Fibroblast of gingiva (primary cell): ENCODE measurements at places on chromosomes 1 and 21.

DNA sequence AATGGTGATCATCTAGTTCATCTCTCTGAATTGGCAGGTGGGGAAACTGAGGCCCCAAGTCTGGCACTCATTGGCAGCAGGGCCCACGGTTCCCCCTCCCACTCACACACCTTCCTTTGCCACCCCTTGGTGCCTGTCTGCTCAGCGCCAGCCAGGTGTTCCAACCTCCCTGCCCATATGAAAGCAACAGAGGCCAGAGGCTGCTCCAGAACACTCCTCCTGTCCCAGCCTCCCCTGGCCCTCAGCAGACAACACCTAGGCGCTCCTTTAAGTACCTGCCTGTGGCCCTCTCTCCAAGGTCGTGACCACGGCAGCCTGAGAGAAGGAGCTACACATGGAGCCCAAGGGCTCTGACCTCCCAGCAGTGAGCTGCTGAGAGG, 362.3 kb upstream of the VAMP3 start:
- DNase-seq: no peak

DNA sequence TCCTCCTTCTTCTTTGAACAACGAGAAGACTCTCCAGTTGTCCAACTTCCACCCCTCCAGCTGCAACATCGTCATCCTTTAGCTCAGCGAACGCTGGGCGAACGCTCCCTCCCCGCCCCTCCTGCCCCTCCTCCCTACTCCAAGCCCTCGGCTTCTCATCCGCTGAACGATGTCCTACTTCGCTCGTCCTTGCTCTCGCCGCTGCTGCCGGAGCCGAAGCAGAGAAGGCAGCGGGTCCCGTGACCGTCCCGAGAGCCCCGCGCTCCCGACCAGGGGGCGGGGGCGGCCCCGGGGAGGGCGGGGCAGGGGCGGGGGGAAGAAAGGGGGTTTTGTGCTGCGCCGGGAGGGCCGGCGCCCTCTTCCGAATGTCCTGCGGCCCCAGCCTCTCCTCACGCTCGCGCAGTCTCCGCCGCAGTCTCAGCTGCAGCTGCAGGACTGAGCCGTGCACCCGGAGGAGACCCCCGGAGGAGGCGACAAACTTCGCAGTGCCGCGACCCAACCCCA, at the start of gene BCAN:
Gene BCAN (plus strand): TSS at position 357 of the 504 bp plus-strand sequence. CDS start 3,938 bp downstream, outside the sequence.
- DNase-seq: no peak

DNA sequence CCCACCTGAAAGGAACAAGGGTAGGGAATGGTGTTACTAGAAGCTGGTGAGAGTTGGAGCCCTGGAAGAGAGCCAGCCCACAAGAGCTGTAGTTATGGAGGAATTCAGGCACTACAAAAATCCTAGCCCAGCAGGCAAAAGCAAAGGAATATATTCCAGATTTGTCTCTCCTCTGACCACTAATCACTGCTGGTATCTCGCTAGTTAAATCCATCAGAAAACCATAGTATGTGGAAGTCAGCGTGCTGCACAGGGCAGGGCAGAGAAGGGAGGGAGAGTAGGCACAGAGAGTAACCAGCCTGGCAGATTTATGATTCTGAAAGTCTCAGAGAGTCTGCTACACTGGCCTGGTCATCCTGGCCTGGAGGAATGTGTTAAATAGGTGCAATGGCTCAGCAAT, 88.6 kb downstream of the SELENOF start:
- DNase-seq: peak; percentile 18

GRCh38 chr1:63547621-63548294, 24.4 kb downstream of the EFCAB7 start:
- peak; percentile 78 for DNase-seq

GRCh38 chr1:104196136-104196535, 446.4 kb downstream of the AMY1C start:
- DNase-seq: no peak

GRCh38 chr21:26943921-26944320, 23.0 kb downstream of the ADAMTS5 start:
- DNase-seq: no peak

DNA sequence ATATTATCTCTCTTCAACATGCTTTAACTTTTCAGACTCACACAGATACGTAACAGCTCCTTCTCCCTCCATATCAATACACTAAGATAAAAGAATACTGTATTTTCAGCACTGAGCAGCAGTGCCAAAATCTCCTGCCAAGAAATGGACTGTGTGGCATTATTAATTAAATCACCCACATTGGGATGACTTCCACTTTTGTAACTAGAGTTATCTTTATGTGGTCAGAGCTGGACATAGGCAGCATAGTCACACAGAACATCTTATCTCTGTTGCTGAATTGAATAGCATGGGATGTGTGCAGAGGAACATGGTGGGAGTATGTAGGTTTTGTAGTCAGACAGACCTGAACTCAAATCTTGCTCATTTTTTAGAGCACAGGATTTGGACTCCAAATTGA, 41.4 kb upstream of the CACYBP start:
- DNase-seq: no peak

DNA sequence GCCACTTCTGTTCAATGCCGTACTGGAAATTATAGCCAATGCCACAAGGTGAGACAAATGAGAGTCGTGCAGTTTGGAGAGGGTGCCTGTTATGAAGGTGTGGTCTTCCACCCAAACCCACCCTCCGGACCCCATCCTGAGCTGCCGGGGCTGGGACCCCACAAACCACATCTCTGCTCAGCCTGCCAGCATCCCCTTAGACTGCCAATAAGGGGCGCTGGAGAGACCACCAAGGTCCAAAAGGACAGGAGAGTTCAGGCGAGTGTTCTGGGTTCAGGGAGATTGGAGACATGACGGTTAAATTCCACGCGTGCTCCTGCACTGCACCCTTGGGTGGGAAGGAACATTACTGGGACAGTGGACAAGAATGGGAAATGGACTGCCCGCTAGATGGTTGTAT, 48.7 kb upstream of the COL18A1 start:
- no peak for DNase-seq

- no peak for DNase-seq
These were observed 35.6 kb downstream of the SMYD2 start for GRCh38 chr1:214316593-214316992.

- no peak for DNase-seq
These were observed 82.3 kb upstream of the IFFO2 start for GRCh38 chr1:19038732-19039131.

DNA sequence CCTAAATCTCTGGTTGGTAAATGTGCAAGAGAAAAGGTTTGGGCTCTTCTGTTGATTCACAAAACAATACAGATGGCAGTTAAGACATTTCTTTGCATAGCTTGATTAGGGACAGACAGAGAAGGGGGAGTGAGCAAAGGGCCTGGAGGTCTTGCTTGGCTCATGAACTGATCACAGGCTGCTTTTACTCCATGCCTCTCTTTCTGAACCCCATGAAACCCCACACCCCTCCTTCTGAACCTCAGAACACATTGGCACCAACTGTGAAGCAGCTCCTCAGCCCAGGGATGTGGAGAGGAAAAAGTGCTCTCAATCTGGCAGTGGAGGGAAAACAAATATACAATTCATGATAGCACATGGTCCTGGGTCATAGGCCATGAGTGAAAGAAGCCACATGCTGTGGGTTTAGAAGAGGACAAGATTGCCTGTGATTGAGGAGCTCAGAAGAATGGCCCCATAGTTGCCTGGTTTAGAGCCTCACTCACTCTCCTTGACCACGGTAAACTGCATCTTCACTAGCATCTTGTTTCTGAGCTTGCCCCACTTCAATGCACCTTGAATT, 111.6 kb upstream of the GADD45A start:
- no peak for DNase-seq

DNA sequence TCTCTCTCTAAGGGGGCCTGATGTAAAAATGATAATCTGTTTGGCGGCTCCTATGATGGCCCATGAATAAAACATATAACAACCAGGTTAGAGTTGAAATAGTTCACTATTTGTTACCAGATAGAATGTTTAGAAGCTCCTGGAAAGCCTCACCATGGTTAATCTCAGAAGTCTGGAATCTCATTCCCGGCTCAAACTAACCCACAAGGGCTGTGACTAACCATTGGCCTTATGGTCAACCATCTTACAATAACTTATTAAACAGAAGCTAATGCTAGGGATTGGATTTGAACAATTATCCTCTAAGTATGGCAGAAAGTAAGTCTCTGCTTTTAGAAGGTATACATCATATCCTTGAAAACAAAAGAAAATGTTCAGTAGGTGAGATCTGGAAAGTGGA, 134.1 kb upstream of the ADGRL2 start:
- DNase-seq: no peak

- no peak for DNase-seq
These were observed 420 bp upstream of the VPS13D start for GRCh38 chr1:12229386-12229834.

DNA sequence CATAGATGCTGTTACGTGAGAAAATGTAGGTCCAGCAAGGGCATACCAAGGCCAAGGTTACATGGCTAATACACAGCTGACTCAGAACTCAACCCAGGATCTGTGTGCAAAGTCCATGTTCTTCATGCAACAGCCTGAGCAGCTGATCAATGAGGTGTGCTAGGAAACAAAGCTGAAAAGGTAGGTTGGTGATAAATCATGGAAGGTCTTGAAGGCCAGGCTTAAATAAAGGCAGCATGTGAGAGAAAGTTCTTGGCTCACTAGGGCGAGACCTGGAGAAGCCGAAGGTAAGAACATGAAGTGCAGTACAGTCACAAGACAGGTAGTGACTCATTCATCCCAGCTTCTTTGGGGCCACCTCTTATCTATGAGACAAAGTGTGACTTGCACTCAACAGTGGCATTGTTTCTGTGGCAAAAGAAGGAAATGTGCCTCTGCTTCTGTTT, 33.4 kb downstream of the TLR5 start:
- DNase-seq: no peak

DNA sequence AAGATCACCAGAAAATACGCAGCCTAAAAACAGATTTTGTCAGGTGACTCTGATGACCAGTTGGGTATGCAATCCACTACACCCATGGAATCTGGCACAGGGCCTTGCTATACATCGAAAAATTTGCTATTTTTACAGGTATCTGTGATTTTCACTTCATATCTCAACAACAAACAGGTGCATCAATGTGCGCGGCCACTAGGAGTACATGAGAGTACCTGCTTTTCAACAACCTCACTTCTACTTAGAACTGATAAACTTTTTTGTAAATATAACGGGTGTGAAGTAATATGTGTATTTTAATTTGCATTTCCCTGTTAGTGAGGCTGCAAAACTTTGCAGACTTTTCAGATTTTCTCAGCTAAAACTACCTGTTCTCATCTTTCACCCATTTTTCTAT, 80.8 kb downstream of the SLC45A1 start:
- no peak for DNase-seq

GRCh38 chr1:57142169-57142568, 176.4 kb upstream of the C8B start:
- DNase-seq: no peak

GRCh38 chr1:28537457-28538199, 15.3 kb upstream of the TRNAU1AP start:
- DNase-seq: no peak

- DNase-seq: no peak
These were observed 15.0 kb upstream of the SDHB start for GRCh38 chr1:17068789-17069188.

- no peak for DNase-seq
These were observed 85.7 kb downstream of the ITPKB start for GRCh38 chr1:226653311-226653921.

DNA sequence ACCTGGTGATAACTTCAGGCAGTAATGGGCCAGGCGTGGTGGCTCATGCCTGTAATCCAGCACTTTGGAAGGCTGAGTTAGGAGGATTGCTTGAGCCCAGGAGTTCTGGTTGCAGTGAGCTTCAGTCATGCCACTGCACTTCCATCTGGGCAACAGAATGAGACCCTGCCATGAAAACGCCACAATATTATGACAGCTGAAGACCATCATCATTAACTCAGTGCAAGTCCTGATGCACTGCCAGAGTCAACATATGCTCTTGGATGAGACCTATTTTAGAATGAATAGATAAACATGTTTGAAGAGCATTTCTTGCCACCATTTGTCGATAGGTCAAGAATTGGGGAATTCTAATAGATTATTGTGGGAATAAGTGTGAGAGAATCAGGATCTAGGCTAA, 26.4 kb downstream of the HENMT1 start:
- DNase-seq: no peak

- DNase-seq: peak; percentile 93
These were observed 91.2 kb upstream of the COL24A1 start for GRCh38 chr1:86247597-86248279.

- DNase-seq: no peak
These were observed 4.0 kb upstream of the KCNA10 start for GRCh38 chr1:110523011-110523410.

DNA sequence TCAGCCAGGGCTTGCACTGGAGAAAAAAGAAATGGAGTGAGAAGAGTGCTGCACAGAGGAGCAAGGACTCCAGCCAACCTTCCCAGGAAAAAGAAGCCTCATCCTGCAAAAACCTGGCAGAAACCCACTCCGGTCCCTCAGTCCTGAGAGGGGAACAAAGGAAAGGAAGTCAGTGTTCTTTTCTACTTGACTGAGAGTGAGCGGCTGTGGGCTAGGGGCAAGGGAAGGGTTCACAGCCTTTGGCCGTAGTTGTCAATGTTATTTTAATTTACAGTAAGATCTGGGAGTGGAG, 8.9 kb upstream of the GOLT1A start:
- DNase-seq: no peak

GRCh38 chr1:190312763-190313162, 164.9 kb downstream of the BRINP3 start:
- no peak for DNase-seq

DNA sequence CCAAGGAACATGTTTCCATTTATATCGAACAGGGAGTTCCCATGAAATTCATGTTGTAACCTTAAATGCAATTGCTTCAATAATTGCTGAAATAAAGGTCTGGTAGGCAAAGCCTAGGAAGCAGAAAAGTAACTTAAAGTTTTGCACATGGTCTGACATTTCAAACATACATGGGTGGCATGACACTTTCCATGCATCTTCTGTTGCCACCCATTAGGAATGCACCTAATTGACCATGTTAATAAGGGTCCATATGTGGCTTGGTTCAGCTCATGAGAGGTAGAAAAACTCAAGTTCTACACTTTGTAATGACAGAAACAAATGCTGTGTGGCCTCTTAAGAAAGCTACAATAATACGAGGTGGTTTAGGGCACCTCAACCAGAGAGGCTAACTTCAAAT, 72.0 kb upstream of the GORAB start:
- DNase-seq: no peak

GRCh38 chr1:202750761-202751160, 40.5 kb upstream of the SYT2 start:
- no peak for DNase-seq

- peak; percentile 30 for DNase-seq
These were observed 24.6 kb upstream of the OVAAL start for GRCh38 chr1:180534214-180534613.
